NCI-H345 (cell line): ENCODE measurements at places on chromosomes 2 and 18.

GRCh38 chr2:107694667-107695066, 132.0 kb upstream of the RGPD4 start:
- DNase-seq: no peak

DNA sequence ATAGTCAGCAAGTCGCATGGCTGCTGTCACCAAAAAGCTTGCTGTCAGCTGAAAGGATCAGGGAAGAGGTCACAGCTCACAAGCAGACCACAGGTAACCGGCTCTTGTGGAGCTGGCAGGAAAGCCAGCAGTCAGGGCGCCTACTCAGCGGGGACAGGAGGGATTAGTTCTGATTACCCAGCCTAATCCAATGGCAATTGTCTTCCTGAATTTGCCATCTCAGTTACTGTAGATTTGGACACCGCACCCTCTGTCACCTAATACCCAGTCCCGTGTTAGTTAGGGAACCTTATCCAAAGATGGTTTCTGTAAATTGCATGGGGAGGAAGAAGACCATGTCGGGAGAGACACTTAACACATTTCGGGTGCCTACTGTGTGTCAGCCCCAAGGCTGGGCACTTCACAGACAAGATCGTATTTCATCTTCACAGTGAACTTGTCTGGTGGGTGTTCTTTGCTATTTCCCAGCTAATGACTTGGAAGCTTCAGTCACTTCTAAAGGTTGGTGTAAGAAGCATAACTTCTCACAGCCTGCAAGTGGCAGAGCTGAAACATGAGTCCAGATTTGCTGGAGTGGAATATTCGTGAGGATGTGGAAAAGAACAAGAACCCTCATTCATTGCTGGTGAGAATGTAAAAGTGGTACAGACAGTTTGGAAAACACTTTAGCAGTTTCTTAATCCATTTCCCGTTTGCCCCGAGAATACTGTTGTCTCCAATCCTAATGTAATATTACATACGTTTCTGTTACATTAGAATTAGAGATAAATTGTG, 9.9 kb downstream of the ALPK2 start:
- DNase-seq: no peak

GRCh38 chr2:222352981-222353380, 54.2 kb upstream of the PAX3 start:
- peak; percentile 3 for DNase-seq

GRCh38 chr18:63339920-63340484, 20.4 kb upstream of the BCL2 start:
- DNase-seq: peak; percentile 23

- no peak for DNase-seq
Measured at GRCh38 chr2:74332550-74333174, 10.6 kb downstream of the SLC4A5 start.

GRCh38 chr2:36556842-36557241, 41.1 kb downstream of the FEZ2 start:
- no peak for DNase-seq

DNA sequence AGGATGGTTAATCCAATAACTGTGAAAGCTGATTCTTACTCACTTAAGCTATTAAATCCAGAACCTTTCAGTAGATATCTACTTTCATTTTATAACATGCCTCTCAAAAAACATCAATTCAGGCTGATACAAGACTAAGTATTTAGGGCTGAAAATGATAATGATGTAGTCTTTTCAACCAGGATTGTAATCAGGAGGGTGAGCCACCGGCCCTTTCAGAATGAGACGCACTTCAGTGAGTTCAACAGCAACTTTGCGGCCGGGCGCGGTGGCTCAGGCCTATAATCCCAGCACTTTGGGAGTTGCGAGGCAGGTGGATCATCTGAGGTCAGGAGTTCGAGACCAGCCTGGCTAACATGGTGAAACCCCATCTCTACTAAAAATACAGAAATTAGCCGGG, 30.4 kb downstream of the RBMS1 start:
- DNase-seq: no peak

- no peak for DNase-seq
Measured at GRCh38 chr2:10404324-10405143, 43.6 kb downstream of the ODC1 start.

- no peak for DNase-seq
Measured at GRCh38 chr18:21672521-21673267, 31.9 kb downstream of the ABHD3 start.

DNA sequence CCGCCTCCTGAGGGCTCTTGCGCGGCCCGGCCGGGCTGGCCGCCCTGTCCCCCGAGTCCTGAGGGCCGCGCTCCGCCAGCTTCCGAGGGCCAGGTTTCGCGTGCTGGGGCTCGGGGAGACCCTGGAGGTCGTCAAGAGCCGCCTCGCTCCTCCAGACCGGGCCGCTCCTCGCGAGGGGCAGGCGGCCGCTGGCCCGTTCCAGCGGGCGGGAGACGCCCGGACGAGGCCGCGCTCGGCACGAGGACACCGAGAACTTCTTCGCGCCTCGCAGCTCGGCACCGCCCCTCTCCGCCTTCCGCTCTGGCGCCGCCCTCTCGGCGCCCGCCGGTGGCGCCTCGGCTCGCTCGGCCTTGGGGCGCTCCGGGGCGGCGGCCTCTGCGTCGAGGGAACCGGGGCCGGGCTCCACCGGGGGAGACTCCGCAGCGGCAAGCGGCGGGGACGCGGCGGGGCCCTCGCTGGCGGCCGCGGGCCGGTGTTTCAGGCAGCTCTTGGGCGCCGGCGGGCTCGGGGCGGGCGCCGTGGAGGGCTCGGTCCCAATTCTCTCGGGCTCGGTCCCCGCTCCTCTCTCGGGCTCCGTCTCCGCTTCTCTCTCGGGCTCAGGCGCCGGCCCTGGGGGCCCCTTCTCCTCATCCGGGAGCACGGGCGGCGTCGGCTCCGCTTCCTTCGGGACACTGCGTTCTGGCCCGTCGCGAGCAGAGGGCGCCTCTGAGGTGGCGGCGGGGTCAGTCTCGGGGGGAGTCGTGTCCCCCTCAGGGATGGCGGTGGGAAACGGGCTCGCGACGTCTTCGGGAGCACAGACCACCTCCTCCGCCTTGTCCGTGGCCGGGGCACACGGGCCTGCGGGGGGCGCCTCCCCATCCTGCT, 91.6 kb upstream of the MGAT4A start:
- no peak for DNase-seq

DNA sequence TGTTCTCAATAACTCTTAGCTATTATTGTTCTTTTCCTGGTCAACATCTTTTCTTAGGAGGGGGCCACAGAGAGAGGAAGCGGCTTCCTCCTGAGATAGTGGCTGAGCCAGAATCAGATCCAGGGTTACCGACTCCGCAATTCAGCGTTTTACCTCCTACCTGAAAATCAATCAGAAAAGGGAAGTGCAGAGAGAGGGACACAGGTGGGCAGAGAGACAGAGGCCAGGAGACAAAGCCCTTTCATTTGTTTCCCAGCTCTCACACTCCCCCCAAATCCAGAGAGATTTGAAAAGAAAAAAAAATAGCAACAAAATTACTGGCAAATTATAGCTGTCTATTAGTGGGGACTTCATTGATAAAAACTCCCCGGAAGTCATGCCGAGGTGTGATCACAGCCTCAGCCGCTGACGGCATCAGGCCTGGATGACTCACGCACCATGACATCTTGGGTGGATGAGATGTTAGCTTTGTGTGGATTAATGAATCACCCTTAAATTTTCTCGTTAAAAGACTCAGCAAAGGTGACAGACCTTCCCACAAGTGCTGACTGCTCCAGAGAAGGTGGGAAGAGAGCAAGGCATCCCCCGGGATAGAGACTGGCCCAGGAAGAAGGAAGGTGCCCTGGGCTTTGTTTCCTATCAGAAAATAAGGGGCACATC, 120.7 kb downstream of the LOXHD1 start:
- DNase-seq: no peak

GRCh38 chr18:49230326-49230725, 230.1 kb downstream of the DYM start:
- no peak for DNase-seq

GRCh38 chr2:203407496-203407895, 79.3 kb downstream of the ABI2 start:
- DNase-seq: no peak

GRCh38 chr2:63078852-63079606, 28.4 kb downstream of the OTX1 start:
- peak; percentile 4 for DNase-seq

DNA sequence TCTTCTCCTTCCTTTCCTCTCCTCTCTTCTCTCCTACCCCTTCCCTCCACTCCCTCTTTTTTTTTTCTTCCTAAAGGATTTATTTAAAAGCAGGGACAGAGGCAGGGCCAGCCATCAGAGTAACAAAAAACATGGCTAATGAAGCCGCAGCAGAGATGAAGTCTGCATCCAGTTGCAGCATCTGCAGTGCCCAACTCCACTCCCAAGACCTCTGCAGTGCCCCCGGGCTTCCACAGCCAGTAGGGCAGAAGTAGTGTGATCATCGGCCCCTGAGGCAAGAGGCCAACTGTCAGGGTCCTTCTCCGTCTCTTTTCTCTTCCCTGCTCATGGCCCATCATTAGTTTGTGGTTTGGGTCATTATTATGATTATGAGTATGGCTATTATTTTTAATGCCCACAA, 4.2 kb upstream of the EGR4 start:
- DNase-seq: no peak

GRCh38 chr2:133953524-133953923, 300.3 kb upstream of the MGAT5 start:
- DNase-seq: no peak

- DNase-seq: no peak
Measured at GRCh38 chr2:1723397-1724042, 20.8 kb downstream of the PXDN start.

GRCh38 chr18:45110577-45111501, 430.2 kb downstream of the SETBP1 start:
- peak; percentile 29 for DNase-seq

- DNase-seq: no peak
Measured at GRCh38 chr2:16055848-16056580, 115.7 kb downstream of the MYCN start.

DNA sequence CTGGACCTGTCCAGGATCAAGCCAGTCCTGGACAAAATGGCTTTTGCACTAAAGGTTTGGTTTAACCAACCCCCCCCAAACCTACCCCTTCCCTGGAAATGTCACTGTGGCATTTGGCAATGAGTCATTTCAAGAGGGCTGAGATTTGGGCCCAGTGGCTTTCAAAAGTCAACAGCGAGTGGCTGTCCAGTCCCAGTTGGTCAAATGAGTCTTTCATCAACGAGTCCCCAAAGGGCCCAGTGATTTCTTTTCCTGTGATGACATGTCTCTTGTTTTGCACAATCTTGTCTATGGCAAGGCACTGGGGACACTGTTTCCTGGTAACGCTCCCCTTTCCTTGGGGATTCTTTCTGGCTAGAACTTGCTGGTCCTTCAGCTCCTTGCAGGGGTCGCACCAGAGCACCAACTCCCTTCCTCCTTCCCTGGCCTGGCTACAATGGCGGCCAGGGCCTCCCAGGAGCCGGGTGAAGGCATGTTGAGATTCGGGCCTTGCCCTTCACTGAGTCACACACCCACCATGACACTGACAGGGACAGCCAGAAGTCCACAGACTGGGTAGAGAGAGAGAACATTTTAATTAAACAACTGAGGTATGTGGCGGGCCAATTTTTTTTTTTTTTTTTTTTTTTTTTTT, 87.2 kb downstream of the SMAD7 start:
- DNase-seq: no peak

- no peak for DNase-seq
Measured at GRCh38 chr2:100235098-100235497, 87.2 kb downstream of the LONRF2 start.

GRCh38 chr18:34528177-34528576, 181.9 kb upstream of the DTNA start:
- no peak for DNase-seq

GRCh38 chr18:28175150-28175929, 1.6 kb downstream of the CDH2 start:
- peak; percentile 46 for DNase-seq

- no peak for DNase-seq
Measured at GRCh38 chr2:47785986-47786385, 3.0 kb downstream of the MSH6 start.
